Stomach (tissue), 19 donors: ENCODE measurements at places on chromosomes 6 and 20.

GRCh38 chr20:56088375-56088774 lies 83.1 kb upstream of the CBLN4 start:
- DNase-seq: no peak

DNA sequence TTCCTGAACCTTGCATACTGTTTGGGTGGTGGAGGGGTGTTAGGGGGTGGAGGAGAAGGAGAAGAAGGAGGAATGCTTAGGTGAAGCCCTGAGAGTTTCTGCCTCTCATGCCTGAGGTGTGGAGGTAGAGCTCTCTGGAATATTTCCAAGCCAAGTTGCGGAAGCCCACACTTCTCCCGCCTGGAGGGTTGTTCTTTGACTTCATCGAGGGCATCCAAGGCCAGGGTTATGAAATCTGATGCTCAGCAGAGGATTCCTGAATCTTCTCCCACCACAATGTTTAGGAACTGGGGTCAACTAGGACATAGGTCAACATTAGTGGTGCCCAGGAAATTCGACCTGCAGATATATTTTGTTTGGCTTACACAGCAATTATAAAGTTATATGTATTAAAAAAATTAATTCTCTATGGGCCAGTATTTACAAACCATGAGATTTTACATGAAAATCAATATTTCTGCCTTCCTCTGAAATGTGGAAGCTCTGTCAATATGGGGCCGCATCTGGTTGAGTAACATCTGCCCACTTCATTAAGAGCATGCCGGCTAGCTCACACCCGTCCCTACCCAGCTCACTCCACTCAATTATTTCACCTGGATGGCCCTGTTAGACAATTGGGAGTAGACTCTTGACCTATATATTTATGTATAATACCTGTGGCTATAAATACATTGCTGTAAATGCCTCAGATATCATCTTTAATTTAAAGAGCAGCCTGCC lies 257.1 kb upstream of the ZFP64 start:
- no peak for DNase-seq

DNA sequence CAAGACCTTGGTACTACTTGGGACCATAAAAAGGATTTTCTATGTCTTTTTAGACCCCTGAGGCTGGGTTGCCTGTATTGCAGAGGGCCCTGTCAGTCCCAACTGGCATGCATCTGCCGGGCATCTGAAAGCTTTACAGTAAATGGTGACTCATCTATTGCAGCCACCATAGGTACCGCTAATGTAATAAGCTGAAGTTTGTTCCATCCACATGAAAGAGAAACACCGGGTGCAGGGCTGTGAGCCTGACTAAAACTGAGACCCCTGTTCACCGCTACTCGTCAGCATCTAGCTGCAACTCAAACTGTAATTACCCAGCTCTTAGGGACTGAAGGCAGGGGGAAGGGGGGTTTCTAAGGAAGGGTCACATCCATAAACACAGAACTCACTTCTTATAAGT lies 49.5 kb downstream of the TRERF1 start:
- DNase-seq: no peak

DNA sequence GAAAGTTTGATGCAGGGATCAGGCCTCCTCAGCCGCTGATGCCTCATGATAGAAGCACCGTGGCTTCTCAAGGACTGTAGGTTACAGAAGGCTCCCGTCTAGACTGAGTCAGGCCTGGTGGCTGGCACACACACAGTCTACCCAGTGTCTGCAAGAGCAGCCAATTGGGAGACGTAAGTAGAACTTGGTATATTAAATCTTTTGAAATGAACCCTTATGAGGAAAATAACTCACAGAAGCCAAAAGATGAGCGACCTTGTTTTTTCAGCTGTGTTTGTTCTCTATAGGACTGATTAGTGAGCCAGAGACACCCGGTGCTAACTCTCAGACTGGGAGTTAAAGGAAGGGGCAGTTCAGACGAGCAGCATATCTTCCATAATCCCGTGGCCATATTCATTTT lies 5.9 kb upstream of the PDE10A start:
- no peak for DNase-seq

GRCh38 chr6:159053781-159054398 lies 9.1 kb upstream of the TAGAP start:
- no peak for DNase-seq

DNA sequence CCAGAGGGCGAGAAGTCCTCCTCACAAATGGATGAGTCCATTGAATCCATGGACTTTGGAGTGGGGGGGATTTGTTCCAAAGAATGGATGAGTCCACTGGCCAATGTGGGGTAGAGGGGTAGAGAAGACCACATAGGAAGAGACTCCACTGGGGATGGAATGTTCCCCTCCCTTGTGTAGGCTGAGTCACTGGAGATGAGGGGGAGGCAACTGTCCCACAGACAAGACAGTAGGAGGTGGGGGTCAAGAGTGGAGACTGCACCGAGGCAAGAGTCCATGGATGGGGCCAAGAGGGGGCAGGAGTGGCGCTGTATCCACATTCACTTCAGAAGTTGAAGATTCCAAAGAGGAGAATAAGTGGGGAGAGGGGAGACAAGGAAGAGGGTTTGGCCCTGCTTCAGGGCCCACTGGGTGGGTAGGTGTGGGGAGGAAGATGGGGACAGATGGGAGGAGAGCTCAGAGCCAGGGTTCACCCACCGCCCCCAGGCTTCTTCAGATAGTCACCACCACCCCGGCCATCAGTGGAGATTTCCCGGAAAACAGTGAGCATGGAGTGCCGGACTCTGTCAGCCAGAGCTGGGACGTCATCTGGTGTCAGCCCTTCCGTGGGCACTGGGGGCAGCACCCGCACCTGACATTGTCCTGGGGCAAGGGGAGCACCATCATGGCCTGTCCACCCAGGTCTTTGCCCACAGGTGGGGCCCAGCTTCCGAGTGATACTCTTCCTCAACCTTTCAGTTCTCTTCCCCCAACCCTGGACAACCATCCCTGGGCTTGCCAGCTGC lies 4.6 kb downstream of the EGFL8 start:
- DNase-seq: no peak

DNA sequence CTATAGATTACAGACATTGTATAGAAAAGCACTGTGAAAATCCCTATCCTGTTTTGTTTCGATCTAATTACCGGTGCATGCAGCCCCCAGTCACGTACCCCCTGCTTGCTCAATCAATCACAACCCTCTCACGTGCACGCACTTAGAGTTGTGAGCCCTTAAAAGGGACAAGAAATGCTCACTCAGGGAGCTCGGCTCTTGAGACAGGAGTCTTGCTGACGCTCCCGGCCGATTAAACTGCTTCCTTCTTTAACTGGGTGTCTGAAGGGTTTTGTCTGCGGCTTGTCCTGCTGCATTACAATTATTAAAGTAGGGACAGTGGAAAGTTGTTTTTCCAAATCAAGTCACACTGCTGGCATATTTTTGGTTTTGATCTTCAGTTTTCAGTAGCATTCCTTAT lies 2.6 kb downstream of the TXLNB start:
- DNase-seq: no peak

- DNase-seq: no peak
Measured at GRCh38 chr6:135837735-135838449, 13.6 kb upstream of the PDE7B start.

- DNase-seq: no peak
Measured at GRCh38 chr6:13331516-13332348, 3.4 kb upstream of the TBC1D7 start.

DNA sequence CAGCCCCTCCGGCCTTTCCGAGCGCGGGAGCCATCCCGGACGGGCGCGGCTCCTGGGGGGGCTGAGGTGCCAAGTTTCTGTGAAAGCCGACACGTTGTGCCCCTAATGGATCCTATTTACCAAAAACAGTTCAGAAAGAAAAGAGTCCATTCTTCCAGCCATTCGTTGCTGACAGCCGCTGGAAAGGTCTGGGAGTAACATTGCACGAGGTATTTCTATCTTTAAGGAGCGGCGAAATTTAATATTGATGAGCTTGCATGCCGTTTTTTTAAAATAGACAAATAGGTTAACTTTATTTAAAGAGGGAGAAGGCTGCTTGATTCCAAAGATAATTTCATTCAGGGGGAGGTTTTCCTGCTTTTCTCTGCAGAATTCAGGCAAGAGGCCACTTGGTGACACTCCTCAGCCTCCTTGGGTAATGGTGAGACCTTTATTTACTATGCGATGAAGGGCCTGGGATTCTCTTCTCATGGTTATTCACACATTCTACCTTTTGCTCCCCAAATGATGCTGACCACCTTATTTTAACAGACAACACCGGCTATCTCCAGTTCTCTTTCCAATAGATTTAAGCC lies 988 bp downstream of the TIAM2 start:
- no peak for DNase-seq

DNA sequence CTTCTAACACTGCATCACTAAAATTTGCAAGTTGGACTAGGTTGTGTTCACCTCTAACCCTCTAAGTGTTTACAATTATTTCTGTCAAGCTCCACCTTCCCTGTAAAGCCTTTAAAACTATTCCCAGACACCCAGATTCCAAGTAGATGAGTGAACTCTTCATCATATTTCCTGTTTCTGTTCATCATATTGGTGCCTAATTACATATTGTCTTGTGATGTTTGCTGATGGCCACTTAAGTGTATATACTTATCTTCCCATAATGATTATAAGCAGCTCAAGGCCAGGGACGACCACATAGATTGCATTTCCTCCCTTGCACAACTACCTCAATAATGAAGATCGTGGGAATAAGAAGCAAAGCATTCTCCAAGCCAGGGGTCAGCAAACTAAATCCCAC lies 16.8 kb downstream of the TNFRSF21 start:
- no peak for DNase-seq

DNA sequence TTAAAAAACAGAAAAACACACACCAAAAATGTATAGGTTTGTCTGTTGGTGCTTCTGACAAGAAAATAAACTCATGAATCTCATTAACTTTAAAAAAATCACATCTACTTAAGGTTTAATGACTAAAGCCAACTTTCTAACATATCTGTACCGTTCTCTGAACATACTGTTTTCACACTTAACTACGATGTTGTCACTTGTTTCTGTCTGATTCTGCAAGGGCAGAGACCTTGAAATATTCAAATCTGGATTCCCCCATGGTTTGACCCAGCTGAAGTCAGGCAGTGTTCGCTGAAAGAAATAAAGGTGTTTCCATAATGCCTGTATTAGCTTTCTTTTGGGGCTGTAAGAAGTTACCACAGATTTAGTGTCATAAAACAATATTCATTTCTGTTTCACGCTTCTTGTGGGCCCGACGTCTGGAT lies 2.7 kb upstream of the ASXL1 start:
- DNase-seq: no peak

DNA sequence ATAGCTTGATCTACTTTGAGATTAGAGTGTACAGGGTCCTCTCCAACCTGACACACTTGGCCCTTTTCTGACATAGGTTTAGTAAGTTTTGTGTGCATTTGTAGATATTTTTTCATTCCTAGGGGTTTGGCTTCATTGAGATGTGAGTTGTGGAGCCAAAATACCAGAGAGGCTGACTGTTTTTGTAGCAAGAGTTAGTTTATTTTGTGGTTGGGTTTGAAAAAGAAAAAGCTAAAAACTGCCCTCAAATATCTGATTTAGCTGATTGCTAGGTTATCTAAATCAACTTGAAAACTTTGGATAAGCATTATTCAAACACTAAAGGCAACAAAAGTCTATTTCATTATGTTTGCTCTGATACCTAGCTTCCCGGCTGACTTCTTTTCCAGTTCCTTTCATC lies 164.7 kb upstream of the CENPW start:
- DNase-seq: no peak
